ENCODE measurements at places on chromosomes 3 and 15.

GRCh38 chr3:12828751-12829150 lies 12.6 kb downstream of the RPL32 start:
- no peak for DNase-seq

- DNase-seq: no peak
Observed at GRCh38 chr3:66432767-66433521, 67.9 kb downstream of the LRIG1 start.

DNA sequence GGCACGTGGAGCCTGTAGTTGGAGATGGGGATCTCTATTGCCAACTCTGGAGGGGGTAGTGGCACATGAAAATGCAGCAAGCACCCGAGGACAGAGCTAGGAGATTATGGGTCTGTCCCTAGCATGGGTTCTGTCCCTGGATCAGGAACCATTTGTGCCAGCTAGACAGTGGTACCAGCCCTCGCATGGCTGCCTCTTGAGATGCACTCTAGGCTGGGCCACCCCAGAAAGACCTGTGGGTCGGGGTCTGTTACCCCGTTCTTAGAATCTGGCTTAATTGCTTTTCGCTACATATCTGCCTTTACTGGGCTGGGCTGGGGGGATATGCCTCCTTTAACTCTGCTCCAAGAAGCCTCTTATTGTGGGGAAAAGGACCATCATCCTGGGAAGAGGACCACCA lies 54.5 kb downstream of the EPHB1 start:
- no peak for DNase-seq

DNA sequence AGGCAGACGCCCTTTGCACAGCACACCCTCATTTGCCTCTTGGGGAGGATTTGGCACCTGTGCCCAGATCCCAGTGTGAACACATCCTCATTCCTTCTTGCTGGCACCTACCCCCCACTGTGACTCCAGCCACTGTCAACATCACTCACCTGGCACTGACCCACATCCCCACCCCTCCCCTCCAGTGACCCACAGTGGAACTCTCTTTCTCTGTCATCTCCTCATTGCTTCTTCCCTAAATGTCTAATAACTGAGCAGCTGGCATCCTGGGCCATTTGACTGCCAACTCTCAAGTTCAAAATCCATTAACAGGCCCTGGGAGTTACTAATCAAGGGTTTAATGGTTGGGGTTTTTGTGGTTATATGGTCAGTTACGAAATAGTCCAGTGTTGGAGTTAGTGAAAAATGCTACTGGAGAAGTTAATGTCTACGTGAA lies 14.4 kb downstream of the SNAPC5 start:
- DNase-seq: peak; percentile 18

GRCh38 chr15:52710708-52711389 lies 31.7 kb upstream of the ATOSA start:
- DNase-seq: no peak

GRCh38 chr15:80489030-80489594 lies 84.9 kb downstream of the ARNT2 start:
- no peak for DNase-seq

Measured in NCI-H1105 treated with DMSO at 0.1 percent for 48 hours (cell line).